ENCODE measurements at places on chromosomes 3 and 15.

- no peak for DNase-seq
These were observed 155.4 kb upstream of the CCDC54 start for GRCh38 chr3:107221856-107222255.

DNA sequence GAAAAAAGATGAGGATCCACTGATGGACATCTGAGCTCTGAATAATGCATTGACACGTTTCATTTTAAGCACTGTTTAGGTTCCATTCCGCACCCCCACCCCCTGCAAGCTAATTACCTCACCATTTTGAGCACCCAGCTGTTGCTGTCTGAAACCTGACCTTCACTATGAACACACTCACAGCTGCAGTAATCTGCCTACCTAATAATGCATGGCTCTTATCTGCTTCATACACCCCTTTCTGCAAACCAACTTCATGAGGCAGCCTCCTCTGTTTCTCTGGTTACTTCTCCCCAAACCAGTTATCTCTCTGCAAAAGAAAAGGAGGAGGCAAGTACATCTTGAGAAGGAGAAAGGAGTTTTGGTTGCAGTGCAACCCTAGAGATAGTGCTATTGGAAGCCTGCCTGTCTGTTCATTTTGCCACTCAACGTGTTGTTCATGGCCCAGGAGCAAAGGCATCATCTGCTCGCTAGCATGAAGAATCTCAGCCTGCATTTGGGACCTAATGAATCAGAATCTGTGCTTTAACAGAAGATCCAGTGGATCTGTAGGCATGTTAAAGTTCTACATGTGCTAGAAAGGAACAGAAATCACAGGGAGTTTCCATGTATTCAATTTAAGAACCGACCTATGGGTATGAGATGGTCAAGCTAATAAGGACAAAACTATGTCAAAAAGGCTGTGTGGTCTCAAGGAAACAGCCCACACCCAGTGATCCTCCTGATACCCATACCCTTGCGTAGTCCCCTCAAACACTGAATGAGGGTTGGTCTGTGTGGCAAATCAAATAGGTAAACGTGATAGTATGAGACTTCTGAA is 87.2 kb downstream of the MB21D2 start:
- no peak for DNase-seq

GRCh38 chr15:100341239-100341749 is 481 bp downstream of the ADAMTS17 start:
- no peak for DNase-seq

GRCh38 chr3:14016900-14017475 is 107.7 kb downstream of the CHCHD4 start:
- no peak for DNase-seq

- DNase-seq, result no peak
These were observed 82.0 kb upstream of the DAZL start for GRCh38 chr3:16687221-16687620.

DNA sequence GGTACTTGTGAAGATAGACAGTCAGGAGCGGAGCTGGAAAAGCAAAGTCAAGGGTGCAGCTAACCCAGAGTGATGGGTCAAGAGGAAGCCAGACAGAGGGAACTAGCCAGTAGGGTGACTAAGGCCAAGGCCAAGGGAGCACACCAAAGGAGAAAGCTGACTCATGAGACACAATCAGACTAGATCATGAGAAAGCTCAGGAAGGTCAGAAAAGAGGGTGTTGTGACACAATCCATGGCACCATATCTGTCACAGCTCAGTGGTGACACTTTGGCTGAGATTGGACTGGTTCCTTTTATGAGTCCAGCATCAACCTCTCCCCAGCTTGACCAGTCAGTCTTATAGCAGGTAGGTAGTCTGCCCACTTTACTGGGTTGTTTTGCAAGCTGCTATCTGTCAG is 22.2 kb downstream of the P2RY1 start:
- no peak for DNase-seq

- DNase-seq, result peak; percentile 78
These were observed 546 bp downstream of the EIF4A2 start for GRCh38 chr3:186783731-186784515.

DNA sequence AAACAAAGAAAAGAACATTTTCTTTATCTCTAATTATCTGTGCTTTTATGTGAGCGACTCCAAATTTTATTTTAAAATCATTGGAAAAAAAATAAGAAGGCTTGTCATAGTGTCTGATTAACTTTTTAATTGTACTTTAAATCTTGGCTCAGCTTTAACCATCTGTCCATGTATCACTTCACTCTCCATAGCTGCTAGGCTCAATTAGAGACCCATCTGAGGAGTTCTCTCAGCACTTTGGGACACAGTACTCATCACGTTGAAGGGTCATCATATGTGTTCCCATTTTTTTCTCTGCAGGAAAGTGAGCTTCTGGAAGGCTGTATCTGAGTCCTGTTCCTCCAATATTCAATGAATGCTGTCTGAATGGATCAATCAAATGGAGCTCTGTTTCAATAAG is 908.5 kb upstream of the ROBO1 start:
- DNase-seq, result no peak

- DNase-seq, result no peak
These were observed 3.5 kb downstream of the UBE2E1 start for GRCh38 chr3:23809294-23809693.

- DNase-seq, result no peak
These were observed 32.4 kb upstream of the PRTG start for GRCh38 chr15:55775316-55775715.

DNA sequence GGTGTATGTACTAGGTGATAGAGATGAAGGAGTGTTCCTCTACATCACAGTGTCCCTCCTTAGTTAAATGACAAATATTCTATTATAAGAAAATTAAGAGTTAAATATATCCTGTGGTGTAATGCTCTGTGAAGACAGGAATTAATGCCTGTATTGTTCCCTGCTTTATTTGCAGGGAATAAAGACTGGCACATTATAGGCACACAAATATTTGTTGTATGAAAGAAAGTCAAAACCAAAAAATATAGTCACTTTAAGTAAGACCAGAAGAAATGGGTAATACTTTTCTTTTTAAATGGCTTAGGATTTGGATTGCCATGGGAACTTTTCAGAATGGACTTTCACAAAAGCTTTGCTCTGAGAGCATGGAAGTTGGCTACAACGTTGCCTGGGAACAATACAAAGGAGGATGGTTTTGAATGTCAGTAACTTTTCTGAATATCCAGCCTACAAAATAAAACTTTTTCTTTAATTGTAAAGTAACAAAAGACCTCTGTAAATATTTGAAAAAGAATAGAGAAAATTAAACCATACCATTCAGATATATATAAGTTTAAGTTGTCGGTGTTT is 158.0 kb upstream of the P2RY1 start:
- DNase-seq, result no peak

GRCh38 chr3:186182850-186183249 is 74.0 kb upstream of the ETV5 start:
- no peak for DNase-seq

DNA sequence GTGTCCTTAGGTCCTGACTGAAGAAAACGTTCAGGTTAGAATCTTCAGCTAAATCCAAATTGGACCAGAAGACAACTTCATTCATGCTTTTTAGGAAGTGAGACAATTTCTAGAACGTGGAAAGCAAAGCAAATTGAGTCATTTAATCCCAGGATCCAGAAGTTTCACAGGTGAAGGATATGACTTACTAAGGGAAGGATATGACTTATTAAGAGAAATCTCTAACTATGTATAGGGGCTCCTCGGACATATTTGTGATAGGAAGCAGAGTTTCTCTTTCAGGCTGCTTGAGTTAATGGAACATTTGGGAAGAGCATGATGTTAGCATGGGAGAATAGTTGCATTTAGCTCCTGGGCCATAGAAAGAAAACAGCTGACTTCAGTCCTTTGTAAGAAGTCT is 16.1 kb upstream of the PLOD2 start:
- no peak for DNase-seq

DNA sequence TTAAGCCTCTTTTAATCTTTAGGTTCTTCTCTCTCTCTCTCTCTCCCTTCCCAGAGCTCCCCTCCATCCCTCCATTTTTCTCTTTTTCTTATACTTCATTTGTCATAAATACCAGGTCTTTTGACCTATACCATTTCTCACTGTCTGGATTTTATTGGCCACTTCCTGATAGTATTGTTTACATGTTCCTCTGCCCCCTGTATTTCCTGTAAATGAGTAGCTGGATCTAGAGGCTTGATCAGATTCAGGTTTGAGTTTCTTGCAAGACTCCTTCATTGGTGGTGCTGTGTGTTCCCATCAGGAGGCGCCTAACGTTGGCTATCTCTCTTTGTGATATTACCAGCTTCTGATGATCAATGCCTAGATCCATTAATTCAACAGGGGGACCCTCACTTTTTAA is 42.2 kb downstream of the DAPK2 start:
- DNase-seq, result no peak

DNA sequence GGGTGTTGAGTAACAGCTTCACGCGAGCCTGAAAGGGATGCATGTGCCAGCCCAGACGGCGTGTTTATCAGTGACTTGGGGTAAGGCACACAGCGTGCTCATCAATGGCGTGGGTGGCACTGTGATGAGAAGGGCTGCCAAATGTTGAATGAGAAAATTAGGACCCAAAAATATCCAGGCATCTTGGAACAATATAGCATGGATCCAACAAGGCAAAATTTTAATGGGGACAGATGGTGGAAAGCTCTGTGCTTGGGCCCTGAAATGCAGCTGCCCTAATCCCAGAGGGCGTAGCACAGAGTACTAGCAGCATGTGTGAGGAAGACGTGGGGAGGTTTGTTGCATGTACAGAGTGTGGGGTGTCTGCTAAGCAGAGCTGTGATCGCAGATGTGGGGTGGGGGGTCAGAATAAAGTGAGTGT is 48.9 kb downstream of the SSUH2 start:
- DNase-seq, result no peak

DNA sequence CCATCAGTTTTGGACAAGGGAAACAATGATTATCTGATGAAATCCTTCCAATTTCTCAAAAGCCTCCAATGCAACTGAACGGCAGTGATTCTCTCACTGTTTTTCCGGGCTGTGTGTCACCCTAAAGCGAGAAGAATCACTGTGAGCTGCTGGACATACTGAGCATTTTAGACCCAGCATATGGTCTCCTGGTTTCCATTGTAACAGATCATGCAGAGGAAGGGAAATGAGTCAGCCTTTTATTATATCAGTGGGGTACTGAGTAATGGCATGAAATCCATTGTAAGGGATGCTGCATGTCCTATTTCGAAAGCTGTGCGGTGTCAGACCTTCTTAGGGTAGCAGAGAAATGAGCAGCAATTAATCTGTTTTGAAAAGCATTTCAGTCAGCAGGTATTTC is 287.1 kb downstream of the IL5RA start:
- DNase-seq, result peak; percentile 68

DNA sequence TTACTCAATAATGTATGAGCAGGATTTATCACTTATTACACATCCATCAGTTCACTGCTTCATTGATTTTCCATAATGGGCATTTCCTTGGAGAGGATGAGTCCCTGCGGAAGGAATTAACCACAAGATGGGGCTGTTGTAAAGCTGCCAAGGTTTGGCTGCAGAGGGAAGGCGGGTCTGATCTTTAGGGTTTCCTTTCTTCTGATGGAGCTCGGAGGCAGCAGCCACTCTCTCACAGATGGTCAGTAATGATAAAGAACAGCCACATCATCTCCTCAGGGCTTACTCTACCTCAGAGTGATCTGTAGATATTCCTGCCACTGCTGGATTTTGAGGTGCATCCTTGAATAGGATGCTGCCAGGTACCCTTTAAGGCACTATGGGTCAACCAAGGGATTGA is 115.2 kb downstream of the USP13 start:
- DNase-seq, result peak; percentile 74

- DNase-seq, result peak; percentile 39
These were observed 281.3 kb upstream of the COL8A1 start for GRCh38 chr3:99357131-99357530.

- no peak for DNase-seq
These were observed 29.1 kb upstream of the ELP6 start for GRCh38 chr3:47542471-47543173.

DNA sequence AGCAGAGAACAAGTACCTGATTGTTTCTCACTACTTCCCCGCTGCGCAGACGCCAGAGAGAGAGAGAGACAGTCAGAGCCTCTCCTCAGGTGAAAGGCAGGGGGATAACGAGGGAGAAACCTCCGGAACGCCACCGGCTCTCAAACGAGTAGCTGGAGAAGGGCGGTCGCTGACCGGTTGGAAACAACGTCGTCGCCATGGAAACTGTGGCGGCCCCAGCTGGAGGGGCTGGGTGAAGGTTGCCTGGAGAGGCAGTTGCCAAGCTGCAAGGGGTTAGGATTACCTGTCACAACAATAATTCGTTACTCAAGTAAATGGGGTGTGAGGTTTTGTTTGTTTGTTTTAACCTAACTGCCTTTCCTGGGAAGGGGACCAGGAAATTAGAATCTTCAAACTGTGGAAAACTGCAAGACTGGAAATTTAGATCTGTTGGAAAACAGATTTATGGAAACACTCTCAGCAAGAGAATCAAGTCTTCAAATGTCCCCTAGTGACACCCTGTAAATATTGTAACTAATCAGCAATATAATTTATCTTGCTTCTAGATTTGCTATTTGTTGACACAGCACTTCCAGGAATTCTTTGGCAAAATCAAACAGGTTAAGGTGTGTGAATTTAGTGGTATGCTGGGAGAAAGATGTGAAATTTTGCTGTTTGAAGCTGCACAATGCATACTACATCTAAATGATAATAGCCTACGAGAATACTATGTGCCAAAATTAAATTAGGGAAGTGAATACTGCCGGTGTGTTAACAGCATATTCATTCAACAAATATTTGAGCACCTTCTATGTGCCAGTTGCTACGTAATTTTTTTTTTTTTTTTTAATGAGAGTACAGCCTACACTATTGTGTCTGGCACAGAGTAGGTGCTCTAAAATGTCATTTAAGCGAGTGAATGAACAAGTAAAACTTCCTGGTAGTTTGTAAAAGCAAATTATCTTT is at the start of gene DNAH12:
Gene DNAH12 (minus strand): TSS at position 164 of the 945 bp plus-strand sequence. CDS start 1,474 bp downstream, outside the sequence.
- peak; percentile 13 for DNase-seq

GRCh38 chr3:61894988-61895935 is 333.9 kb downstream of the PTPRG start:
- DNase-seq, result peak; percentile 79

GRCh38 chr3:37762698-37763097 is 99.0 kb upstream of the CTDSPL start:
- peak; percentile 64 for DNase-seq

DNA sequence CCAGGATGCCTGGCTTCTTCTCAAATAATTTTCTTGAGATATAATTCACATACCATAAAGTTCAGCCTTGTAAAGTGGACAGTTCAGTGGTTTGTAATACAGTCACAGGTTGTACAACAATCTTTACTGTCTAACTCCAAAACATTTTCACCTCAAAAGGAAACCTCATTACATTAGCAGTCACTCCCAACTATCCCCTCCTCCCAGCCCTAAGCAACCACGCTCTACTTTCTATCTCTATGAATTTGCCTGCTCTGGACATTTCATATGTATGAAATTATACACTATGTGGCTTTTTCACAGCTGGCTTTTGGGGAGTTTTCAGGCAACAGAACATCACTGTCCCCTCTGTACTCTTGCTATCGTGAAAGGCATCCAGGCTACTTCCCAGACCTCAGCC is 17.5 kb downstream of the TGM5 start:
- DNase-seq, result no peak
